ENCODE measurements at places on chromosomes 1 and 21.
A peak's percentile ranks its signal among the peaks of the same experiment; 100 is the strongest.

- no peaks in the 10 kb centered on the region for H3K4me1 ChIP-seq
- peak overlapping the region; percentile 93 for H3K27ac ChIP-seq
- H3K4me3 ChIP-seq = peak overlapping the region; percentile 67
These were observed 2.4 kb downstream of the ID3 start for GRCh38 chr1:23556635-23557470.

DNA sequence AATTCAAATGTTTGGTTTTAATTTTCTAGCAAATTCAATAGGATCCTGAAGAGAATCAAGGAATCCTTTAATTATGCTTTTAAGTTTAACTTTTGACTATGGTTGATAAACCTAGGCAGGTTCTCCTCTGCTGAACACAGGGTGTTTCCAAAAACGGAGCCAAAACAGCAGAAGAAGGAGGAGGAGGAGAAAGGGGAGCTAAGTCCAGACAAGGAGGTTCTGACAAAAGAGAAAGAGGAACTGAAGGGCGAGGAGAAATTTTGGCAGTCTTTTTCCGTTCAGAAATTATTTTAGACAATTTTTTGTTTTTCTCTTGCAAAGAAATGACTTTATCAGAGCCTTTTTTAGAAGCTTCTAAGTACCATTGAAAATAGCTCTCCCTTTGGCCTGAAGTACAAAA, 33.2 kb upstream of the FNBP1L start:
- H3K4me3 ChIP-seq = peak overlapping the region; percentile 3
- H3K36me3 ChIP-seq = no peaks in the 10 kb centered on the region
- no peak overlapping the region for H3K27ac ChIP-seq
- DNase-seq = no peak
- H3K4me1 ChIP-seq = no peaks in the 10 kb centered on the region
- no peaks in the 10 kb centered on the region for H3K27me3 ChIP-seq

DNA sequence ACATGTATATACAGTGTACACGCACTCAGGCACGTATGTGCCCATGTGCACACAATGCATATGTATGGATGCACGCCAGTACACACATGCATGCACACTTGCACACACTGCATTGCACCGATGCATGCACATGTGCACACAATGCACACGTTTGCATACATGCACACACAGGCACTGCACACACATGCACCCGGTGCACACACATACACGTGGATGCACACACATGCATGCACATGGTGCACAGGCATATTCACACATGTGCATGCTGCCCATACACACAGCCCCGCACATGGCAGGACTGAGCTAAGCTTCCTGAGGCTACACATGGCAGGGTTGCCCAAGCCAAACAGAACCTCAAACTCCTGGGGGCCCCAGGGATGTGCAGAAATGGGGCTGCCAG, 19.6 kb downstream of the ARHGEF16 start:
- no peak overlapping the region for H3K4me3 ChIP-seq
- H3K27me3 ChIP-seq = no peaks in the 10 kb centered on the region
- no peak overlapping the region for H3K27ac ChIP-seq
- no peaks in the 10 kb centered on the region for H3K4me1 ChIP-seq
- no peaks in the 10 kb centered on the region for H3K36me3 ChIP-seq
- DNase-seq = no peak

DNA sequence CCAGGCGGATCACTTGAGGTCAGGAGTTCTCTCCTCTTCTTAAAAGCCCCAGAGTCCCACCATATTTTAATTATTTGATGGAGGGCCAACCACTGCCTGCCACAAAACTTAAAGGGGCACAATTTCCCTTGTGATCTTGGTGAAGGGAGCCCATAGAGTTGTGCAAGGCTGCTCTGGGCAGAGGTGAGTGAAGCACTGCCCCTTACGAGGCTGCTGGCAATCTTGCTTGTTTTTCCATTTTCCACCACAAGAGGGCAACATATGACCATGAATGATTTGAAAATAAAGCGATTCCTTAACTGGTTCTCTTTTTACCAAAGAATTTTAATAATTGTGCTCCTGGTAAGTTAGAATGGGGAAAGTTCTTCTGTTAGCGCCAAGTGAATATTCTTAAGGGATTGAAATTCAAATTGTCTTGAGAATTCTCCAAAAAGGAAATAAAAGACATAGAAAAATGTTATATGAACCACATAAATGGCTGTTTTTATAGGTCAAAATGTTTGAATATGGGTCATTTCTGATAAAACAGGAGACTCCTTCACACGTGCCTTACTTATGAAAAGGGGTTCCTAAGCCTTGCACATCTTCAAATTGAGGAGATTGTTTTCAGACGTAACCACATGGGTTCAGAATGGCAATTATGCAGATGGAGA, 22.7 kb downstream of the PGM1 start:
- H3K27me3 ChIP-seq = no peaks in the 10 kb centered on the region
- no peak overlapping the region for H3K4me3 ChIP-seq
- H3K27ac ChIP-seq = no peak overlapping the region
- DNase-seq = no peak
- no peaks in the 10 kb centered on the region for H3K4me1 ChIP-seq
- no peaks in the 10 kb centered on the region for H3K36me3 ChIP-seq

DNA sequence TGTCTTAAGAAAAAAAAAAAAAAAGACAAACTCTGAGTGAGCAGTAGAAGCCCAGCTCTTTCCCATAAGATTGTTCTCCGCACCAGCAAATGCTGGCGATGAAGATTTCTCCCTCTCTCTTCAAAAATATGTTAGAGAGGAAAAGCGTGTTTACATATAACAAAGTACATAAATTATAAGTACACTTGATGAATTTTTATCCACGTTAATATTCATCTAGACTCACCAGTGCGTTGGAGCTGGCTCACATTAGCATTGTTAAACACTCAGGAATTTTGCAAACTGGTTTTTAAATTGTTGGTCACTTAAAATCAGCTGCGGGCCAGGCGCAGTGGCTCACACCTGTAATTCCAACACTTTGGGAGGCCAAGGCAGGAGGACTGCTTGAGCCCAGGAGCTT, 56.0 kb downstream of the RUNX3 start:
- H3K4me1 ChIP-seq = no peaks in the 10 kb centered on the region
- no peak overlapping the region for H3K4me3 ChIP-seq

DNA sequence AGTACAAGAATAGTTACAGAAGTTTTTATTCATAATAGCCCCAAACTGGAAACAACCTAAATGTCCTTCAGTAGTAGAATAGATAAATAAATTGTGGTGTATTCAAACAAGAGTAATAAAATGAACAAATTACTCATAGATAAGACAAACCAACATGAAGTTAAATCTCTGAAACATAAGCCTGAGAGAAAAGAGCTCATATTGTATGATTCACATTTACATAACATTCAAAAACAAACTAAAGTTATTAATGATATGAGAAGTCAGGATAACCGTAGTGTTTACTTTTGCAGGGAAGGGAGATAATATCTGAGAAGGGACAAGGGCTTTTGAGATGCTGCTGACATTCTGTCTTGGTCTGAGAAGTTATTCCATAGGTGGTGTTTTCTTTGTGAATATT, 13.5 kb downstream of the STPG1 start:
- no peaks in the 10 kb centered on the region for H3K27me3 ChIP-seq
- H3K4me1 ChIP-seq = no peaks in the 10 kb centered on the region
- H3K36me3 ChIP-seq = no peaks in the 10 kb centered on the region
- no peak overlapping the region for H3K4me3 ChIP-seq
- H3K27ac ChIP-seq = no peak overlapping the region
- DNase-seq = no peak

DNA sequence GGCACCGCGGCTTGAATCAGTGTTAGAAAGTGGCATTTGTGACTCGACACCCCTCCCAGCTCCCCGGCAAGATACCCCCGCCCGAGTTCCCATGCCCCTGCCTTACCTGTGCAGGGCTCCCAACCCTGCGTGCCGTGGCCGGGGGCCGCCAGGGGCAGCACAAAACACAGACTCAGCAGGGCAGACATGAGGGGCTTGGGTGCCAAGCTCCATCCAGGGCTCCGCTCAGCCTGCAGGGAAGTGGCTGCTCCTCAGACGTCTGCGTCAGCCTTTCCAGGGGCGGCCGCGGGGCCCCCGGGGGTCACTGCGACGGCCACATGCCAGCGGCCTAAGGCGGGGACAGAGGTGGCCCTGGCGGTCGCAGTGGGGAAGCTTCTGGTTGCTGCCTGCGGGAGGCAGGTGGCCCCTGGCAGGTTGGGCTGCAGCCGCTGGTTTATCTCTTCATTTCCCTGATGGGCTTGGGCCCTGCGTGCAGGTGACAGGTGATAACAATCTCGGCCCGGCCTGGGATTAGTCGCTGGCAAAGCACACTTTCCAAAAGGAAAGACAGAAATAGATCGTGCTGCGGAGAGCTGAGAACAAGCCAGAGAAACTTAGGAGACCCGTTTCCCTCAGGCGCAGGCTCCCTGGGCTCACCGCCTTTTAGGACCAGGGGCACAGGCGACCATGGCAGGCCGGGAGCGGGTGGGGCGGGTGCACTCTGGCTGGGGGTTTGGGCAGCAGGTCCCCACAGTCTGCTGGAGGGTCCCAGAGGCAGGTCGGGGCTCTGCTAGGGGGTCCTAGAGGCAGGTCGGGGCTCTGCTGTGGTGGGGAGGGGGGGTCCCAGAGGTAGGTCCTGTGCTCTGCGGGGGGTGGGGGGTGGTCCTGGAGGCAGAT, at the start of gene TSPEAR:
Gene TSPEAR, minus strand, starts transcription at position 246 of the 876 bp plus-strand sequence. Its CDS starts 58 bp downstream, at position 188.
- H3K27me3 ChIP-seq = peaks cover 5% of the 10 kb centered on the region
- H3K4me3 ChIP-seq = no peak within 1 kb of the TSS
- no peak for DNase-seq
- no peaks in the 10 kb centered on the region for H3K36me3 ChIP-seq

DNA sequence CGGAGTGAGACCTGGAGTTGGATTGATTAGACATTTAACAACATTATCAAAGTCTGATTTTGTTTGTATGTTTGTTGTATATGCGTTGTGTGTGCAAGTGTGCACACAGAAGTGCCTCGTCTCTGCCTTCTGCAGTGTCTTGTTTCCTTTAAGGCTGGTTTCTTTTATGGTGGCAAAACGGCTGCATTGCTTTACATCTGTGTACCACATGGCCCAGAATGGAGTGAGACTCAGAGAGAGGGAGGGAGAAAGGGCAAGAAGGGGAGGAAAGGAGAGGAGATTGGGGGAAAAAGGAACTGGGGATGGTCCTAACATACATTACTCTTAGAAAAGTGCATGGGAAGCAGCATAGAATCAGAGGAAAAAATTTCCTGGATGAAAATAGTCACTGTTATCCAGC, 99.7 kb upstream of the WLS start:
- no peak overlapping the region for H3K4me3 ChIP-seq
- DNase-seq = no peak
- no peaks in the 10 kb centered on the region for H3K4me1 ChIP-seq

DNA sequence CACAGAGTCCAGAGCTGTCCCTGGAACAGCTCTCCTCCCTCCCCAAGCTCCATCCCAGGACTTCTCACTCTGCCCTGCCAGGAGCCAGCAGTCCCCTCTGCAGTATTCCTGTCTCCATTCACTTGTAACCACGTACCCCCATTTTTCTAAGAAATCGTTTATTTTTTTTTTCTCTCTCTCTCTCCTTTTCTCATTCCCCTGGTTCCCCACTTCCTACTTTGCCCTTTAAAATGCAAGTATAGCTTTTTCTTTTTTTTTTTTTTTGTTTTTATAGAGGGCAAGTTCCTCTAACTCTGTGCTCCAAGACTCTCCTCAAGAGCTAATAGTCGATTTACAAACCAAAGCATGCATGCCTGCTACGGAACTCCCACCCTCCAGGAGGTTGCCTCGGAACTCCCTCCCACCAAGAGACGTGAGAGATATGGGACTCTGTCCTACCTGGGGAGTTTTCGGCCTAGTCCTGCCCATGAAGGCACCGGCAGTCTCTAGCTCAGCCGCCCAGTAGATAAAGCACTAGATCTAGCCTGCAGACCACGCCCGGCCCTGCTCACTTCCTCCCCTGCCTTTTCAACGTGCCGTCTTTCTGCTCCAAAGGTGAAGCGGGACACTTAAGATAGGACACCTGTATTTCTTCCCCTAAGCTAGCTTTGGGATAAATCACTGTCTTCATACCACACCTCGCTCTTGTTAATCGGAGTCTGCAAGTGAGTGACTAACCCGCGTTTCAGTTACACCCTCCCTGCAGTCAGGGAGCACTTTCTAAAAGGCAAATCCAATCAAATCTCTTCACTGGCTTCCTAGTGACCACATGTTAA, 27.7 kb downstream of the TNFRSF9 start:
- no peak overlapping the region for H3K27ac ChIP-seq
- H3K4me3 ChIP-seq = no peak overlapping the region
- no peaks in the 10 kb centered on the region for H3K4me1 ChIP-seq
- no peaks in the 10 kb centered on the region for H3K27me3 ChIP-seq
- H3K36me3 ChIP-seq = no peaks in the 10 kb centered on the region

- no peaks in the 10 kb centered on the region for H3K36me3 ChIP-seq
- DNase-seq = no peak
- peak overlapping the region; percentile 75 for H3K27ac ChIP-seq
- H3K4me3 ChIP-seq = peak overlapping the region; percentile 52
These were observed 100.8 kb upstream of the SLC45A1 start for GRCh38 chr1:8217011-8217711.

- H3K4me1 ChIP-seq = no peaks in the 10 kb centered on the region
- no peak overlapping the region for H3K27ac ChIP-seq
- H3K27me3 ChIP-seq = peaks cover 18% of the 10 kb centered on the region
- DNase-seq = no peak
These were observed 3.2 kb upstream of the PERM1 start for GRCh38 chr1:985126-985525.

GRCh38 chr1:41957568-41957967, 38.8 kb upstream of the HIVEP3 start:
- no peaks in the 10 kb centered on the region for H3K27me3 ChIP-seq
- no peak overlapping the region for H3K27ac ChIP-seq
- no peak overlapping the region for H3K4me3 ChIP-seq

DNA sequence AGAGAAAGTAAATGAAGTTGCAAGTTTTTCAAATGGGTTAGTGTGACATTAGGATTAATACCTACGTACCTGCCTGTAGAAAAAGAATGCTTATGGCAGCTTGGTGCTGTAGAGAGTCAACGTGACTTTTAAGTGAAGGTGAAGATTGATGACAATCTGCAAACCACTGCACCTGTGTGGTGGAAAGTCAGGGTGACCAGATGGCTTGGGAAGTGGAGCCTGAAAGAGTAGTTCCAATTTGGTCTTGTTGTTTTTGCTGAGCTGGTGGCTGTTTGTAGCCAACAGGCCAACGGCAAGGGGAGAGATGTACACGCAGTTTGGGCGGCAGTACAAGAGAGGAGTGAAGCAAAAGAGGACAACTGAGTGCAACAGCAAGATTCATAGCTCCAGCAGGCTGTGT, 78.1 kb upstream of the JAK1 start:
- H3K36me3 ChIP-seq = no peaks in the 10 kb centered on the region
- H3K4me3 ChIP-seq = no peak overlapping the region
- peak overlapping the region; percentile 15 for H3K27ac ChIP-seq
- DNase-seq = no peak
- H3K27me3 ChIP-seq = no peaks in the 10 kb centered on the region

GRCh38 chr1:173444757-173445156, 32.4 kb upstream of the PRDX6 start:
- no peaks in the 10 kb centered on the region for H3K27me3 ChIP-seq
- no peak overlapping the region for H3K27ac ChIP-seq
- no peak overlapping the region for H3K4me3 ChIP-seq
- H3K36me3 ChIP-seq = no peaks in the 10 kb centered on the region
- no peak for DNase-seq
- no peaks in the 10 kb centered on the region for H3K4me1 ChIP-seq

Data from breast epithelium (tissue), 4 donors.